ENCODE measurements at places on chromosomes 6 and 20. TPM values are rescaled to one million over a fixed set of nuclear protein-coding genes. Genes with fewer than 3 reads are reported as not detected.

GRCh38 chr6:2773449-2773848 lies 8.3 kb downstream of the WRNIP1 start:
- no peak for DNase-seq

DNA sequence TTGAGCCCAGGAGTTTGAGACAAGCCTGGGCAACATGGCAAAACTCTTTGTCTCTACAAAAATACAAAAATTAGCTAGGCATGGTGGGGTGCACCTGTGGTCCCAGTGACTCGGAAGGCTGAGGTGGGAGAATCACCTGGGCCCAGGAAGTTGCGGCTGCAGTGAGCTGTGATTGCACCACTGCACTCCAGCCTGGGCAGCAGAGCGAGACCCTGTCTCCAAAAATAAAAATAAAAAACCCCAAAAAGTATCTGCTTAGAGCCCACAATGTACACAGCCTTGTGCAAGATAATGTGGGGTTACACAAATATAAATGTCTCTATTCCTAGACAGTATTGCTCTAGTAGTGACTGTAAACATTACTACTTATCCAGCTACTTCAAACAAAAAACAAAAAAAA lies 5.9 kb downstream of the ESF1 start:
- no peak for DNase-seq

GRCh38 chr20:20971810-20972209 lies 134.3 kb downstream of the LINC00237 start:
- no peak for DNase-seq

- peak; percentile 30 for DNase-seq
Observed at GRCh38 chr20:9407805-9408421, 106.5 kb upstream of the LAMP5 start.

The LY6G6C gene
- total RNA-seq = not detected

The PPP1R14C gene
- 0.33 TPM for total RNA-seq

The PRL gene
- total RNA-seq = not detected

DNA sequence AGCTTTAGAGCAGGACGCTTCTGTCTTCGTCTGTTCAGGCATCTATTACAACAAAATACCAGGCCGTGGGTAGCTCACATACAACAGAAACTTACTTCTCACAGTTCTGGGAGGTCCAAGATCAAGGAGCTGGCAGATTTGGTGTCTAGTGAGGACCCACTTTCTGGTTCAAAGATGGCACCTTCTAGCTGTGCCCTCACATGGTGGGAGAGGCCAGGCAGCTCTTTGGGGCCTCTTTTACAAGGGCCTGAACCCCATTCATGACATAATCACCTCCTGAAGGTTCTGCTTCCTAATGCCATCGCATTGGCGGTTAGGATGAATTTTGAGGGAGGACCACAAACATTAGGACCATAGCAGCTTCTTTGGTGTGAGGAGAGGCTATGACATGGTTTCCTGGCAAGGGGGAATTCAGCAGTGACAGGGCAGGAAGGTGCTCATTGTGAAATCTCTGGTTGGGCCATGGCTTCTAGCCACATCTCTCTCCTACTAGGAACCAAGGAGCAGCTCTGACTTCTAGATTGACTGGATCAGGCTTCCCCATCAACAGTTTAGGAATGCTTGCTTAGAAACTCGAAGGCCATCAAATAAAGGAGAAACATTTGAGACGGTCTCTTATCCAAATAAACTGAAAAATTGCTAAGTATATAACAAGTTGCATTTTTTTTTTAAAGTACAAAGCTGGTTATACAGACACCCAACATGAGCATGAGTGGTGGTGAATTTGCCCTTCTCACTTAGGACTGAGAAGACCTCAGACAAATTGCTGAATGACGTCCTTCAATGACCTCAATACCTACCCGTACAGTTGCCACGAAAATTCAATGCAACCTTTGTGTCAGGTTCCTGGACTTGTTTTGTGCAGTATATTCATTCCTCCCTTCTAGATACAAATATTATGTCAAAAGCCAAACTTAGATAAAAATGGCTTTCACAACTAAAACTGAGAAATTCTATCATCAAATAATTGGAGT lies 140.7 kb downstream of the ZDHHC14 start:
- DNase-seq = no peak

DNA sequence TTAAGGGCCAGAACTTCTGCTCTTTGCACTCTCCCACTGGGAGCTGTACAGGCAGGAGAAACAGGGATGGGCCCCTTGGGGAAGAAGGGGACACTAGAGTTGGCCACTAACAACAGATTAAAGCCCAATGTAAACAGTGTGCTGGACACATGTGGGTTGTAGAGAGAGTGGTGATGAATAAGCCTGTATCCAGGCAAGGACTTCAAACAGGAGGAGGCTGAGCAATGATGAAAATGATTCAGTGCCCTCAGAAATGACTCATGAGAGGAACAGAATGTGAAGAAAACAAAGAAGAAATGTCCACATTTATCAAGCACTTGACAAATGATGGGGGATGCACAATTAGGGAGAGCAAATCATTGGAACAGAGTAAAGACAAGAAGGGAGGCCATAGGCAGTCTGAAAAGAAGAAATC lies 242.3 kb downstream of the TBX18 start:
- no peak for DNase-seq

- DNase-seq = no peak
Observed at GRCh38 chr20:57617079-57617795, 3.0 kb downstream of the ZBP1 start.

The ZNF335 gene
- total RNA-seq = 28.0 TPM

- DNase-seq = no peak
Observed at GRCh38 chr20:43430265-43431133, 27.2 kb upstream of the SRSF6 start.

- no peak for DNase-seq
Observed at GRCh38 chr6:110404607-110405006, 10.8 kb downstream of the DDO start.

All from activated naive CD8-positive, alpha-beta T cell treated with anti-CD3 and anti-CD28 coated beads for 36 hours (primary cell).